ENCODE measurements at places on chromosomes 4 and X. TPM values are rescaled to one million over a fixed set of nuclear protein-coding genes. Genes with fewer than 3 reads are reported as not detected.

DNA sequence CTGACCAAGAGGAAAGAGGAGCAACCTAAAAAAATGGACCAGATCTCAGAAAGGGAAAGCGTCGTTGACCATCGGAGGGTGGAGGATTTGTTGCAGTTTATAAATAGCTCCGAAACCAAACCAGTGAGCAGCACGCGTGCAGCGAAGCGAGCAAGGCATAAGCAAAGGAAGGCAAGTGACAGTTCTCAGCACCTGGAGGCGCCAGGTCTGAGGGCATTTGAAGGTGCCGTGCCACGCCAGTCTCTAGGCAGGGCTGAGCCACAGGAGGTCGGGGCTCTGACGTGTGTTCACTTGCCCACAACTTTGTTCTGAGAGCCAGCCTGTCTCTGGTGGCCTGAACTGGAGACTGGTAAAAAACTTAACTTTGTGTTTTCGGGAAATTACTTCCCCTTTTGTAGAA lies 59.7 kb downstream of the TNIP2 start:
- no peak for DNase-seq

DNA sequence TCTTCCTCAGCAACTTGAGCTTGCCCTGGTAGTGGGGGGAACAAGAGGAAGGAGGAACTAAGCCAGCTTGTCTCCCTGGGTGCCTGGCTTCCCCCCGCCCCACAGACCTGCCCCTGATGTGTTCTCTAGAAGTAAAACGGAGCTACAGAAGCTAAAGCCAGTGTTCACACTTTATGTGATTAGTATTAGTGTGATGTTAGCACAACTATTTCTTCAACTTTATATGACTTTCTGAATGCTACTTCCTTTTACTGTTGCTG lies 10.7 kb downstream of the RGS12 start:
- DNase-seq: no peak

DNA sequence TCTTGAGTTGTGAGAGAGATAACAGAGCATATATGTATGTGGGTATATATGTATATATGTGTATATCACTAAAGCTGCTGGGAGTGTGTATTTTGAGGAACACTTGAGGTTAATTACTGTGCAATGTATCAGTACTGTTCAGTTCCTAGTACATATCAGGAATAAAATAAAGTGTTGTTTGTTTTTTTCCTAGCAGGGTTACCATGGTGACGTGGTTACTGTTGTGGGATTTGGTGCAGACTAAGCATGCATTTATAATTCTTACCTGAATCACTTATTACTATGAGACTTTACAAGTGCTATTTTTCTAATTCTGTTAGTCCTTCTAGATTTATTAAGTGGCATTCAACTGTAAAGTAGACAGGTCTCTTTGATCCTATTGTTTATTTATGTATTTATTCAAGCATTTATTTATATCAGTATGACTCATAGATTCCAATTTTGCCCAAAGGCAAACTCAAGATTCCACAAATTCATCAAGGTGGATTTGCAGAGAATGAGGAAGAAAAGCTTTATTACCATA lies 26.9 kb upstream of the BEX4 start:
- DNase-seq: no peak

DNA sequence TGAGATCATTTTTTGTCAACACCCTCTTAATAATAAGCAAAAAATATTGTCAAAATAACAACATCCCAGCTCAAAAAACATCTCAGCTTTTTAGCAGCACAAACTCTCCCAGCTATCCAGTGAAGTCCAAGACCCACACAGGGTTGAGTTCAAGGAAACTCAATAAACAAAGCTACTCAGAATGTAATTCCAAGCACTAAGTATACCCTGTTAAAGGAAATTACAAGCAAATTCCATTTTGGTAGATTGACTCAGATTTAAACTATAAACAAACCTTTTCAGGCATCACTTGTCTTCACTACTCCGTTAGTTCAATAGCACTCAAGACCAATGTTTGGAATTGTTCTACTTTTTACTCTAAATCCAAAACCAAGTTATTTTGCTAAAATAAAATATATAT lies 506.0 kb upstream of the INTU start:
- no peak for DNase-seq

DNA sequence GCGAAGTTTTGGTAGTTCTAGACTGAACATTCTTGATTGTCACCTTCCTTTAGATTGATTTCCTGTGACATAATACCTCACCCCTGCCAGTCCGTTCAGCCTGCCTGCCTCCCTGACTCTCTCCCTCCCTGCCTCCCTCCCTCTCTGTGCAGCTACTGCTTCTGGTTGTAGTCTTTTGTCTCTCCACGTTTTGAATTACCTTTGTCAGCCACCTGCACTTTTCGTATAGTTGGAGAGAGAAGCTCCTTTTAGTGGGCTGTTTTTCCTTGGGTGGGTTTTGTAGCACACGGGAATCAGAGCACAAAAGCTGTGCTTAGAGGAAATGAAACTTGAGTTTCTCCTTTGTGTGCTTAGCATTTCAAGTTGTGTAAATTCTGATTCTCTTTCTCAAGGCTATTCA lies 32.6 kb upstream of the MSMO1 start:
- peak; percentile 23 for DNase-seq

- no peak for DNase-seq
Observed at GRCh38 chr4:27288496-27288895, 427.9 kb downstream of the STIM2 start.

DNA sequence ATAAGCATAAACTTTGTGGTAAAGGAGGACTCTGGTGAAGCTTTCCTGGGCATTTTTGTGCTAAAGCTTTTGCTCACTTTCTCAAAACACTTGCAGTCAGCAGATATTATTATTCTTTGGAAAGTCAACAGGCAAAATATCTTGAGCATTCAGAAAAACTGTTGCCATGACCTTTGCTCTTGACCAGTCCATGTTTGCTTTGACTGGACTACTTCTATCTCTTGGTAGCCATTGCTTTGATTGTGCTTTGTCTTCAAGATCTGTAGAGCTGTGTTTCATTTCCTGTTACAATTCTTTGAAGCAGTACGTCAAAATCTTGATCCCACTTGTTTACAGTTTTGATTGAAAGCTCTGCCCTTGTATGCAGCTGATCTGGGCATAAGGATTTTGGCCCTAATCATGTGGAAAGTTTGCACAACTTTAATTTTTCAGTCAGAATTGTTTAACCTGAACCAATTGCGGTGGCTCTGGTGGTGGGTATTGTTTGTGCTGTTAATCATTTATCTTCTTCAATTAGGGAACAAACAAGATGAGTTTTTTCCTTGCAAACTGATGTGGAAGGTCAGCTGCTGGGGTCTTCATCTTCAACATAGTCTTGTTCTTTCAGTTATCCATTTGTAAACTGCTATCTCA lies 121.5 kb upstream of the NUDT6 start:
- DNase-seq: no peak

DNA sequence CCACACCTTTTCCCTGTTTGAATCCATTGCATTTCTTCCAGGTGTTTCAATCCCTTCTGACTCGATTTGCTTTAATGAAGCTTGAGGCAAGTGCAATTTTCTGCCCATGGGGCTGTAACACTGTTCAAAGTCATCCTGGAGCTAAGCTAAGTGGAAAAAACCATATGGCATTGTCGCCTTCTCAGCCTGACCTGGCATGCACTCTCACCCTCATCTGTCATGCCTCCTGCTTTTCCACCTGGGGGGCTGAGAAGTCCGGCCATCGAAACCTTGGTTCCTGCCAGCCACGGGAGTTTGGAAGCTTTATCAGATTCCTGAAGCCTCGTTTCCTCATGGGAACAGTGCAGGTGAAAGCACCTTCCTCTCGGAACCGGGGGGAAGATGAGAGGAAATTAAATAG lies 38.2 kb downstream of the WFS1 start:
- DNase-seq: no peak

GRCh38 chr4:83340692-83341343 lies 6.2 kb upstream of the HPSE start:
- no peak for DNase-seq

DNA sequence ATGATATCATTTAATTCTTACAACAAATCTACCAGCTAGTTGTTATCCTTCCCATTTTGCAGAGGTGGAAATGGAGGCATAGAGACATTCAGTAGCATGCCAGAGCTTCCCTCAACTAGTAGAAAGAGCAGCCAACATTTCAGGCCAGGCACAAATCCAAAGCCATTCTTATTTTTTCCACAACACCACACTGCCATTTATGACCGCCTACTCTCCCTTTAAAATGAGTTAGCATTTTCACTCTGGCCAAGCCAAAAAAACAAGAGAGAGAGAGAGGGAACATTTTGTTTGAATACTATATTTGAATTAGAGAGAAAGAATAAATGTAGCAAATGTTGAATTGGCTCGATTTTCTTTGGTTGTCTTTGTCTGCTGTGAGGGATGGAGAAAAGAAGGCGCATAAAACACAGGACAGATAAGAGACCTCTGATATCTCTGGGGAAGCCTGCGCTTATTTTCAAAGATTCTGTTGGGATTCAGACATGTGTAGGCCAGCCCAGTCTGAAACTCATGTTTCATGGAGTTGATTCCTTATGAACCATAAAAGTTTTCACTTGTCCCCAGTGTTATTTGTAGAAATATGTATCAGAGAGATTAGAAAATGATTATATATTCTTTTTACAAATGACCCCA lies 265.7 kb downstream of the RAB28 start:
- peak; percentile 34 for DNase-seq

GRCh38 chrX:150416469-150416868 lies 53.4 kb downstream of the MAMLD1 start:
- no peak for DNase-seq

DNA sequence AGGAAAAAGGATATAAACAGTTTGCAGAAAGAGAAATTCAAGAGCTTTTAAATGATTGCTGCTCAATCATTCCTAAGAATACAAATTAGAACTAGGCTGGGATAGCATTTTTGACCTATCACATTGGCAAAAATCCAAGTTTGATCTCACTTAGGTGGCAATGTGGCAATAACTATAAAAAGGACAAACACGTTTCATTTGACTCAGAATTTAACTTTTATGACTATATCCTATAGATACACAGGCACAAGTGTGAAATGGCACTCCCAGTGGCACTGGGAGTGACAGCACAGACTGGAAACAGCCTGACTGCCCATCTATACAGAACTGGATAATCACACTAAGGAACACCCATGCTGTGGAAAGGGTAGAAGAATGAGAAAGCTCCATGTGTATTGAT lies 11.1 kb downstream of the CENPU start:
- no peak for DNase-seq

- DNase-seq: peak; percentile 29
Observed at GRCh38 chrX:121028419-121028818, 19.0 kb upstream of the GLUD2 start.

DNA sequence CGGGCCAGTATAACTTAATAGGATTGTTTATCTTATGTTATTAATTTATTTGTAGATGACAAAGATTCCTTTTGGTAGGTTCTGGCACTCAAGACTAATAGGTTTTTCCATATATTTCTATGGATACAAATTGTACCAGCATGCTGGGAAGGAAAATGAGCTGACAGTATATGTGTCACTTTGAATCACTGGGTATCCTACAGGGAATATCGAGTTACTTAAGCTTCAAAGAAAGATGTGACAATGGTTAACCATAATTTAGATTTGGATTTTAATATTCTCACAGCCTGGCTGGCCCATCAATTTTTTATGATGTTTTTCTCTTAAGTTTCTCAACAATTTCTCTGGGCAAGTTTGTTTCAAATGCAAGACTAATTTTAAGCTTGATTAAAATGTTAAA lies 498.8 kb upstream of the FTHL17 start:
- no peak for DNase-seq

- no peak for DNase-seq
Observed at GRCh38 chrX:107014936-107015335, 14.9 kb upstream of the MORC4 start.

GRCh38 chr4:142274137-142274536 lies 572.0 kb downstream of the INPP4B start:
- DNase-seq: no peak

GRCh38 chr4:187961961-187962360 lies 33.6 kb upstream of the ZFP42 start:
- DNase-seq: no peak

GRCh38 chrX:134633832-134634231 lies 24.4 kb downstream of the PLAC1 start:
- no peak for DNase-seq

DNA sequence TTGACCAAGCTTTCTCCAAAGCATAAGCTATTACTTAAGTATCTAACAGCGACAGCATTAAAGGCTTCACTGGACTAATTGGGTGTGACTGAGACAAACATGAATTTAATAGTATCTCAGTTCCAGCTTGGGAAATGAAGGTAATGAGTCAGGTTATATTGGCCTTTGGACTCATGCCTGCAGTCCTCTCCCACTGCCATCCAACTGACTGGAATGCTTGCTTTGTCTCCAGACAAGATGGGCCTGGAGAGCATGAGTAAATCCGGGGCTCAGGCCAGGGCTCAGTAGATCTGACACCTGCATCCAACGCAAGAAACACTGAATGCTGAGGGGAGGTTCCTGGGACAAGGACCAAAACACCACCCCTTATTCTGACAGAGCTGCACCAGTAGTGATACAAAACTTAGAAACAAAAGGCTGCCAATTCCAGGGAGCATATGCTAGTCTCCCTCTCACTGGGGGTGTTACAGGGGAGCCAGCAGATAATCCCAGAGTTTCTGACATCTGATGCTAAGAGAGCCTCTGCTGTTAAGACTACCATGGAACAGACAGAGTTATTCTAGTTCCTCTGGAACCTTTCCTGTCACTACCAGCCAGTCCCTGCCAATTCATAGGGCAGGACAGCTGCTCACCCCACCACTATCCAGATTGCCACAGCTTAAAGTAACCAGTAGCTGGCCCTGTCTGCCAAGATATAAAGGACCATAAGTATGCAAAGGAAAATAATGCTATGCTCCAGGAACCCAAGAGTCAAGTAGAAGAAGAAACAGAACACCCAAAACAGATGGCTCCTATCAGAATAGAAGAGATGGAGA lies 293.8 kb downstream of the IQCM start:
- DNase-seq: no peak

GRCh38 chr4:14857475-14857874 lies 144.8 kb upstream of the CPEB2 start:
- no peak for DNase-seq

GRCh38 chrX:56397636-56398035 lies 165.5 kb downstream of the KLF8 start:
- no peak for DNase-seq

DNA sequence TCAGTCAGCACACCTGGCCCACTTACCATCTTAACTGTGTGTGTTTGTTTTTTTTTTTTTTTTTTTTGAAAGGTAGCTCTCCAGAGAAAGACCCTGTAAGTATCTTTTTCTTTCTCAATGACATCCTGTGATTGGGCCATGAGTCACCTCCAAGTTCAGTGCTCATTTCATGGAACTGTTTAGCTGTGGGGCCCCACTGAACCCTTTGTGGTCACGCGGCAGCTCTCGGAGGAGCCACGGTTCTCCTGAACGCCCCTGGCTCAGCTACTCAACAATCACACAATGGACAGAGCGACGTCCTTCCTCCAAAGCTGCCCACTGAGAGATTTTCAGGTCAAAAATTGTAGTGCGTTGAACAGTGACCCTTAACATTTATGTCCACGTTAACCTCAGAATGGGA lies 14.2 kb upstream of the IL3RA start:
- DNase-seq: no peak

GRCh38 chr4:40264497-40264896 lies 67.7 kb downstream of the RHOH start:
- peak; percentile 47 for DNase-seq

Gene BTC
- polyA plus RNA-seq: 3.0 TPM

Gene SORCS2
- 2.2 TPM for polyA plus RNA-seq

Gene FANCB
- polyA plus RNA-seq: 0.51 TPM

Gene RAB41
- not detected for polyA plus RNA-seq

Gene MAGEA4
- polyA plus RNA-seq: not detected

Gene SORBS2
- polyA plus RNA-seq: 14.4 TPM

Gene MID1IP1
- polyA plus RNA-seq: 156 TPM

Gene SGMS2
- 10.0 TPM for polyA plus RNA-seq

Gene VCX
- not detected for polyA plus RNA-seq

Gene EGFL6
- polyA plus RNA-seq: 22.3 TPM

Gene SSX1
- not detected for polyA plus RNA-seq

Gene KIT
- 4.9 TPM for polyA plus RNA-seq

Gene TKTL2
- 0.02 TPM for polyA plus RNA-seq
